Right kidney (tissue), 9 donors: ENCODE measurements at places on chromosomes 7 and 10.

DNA sequence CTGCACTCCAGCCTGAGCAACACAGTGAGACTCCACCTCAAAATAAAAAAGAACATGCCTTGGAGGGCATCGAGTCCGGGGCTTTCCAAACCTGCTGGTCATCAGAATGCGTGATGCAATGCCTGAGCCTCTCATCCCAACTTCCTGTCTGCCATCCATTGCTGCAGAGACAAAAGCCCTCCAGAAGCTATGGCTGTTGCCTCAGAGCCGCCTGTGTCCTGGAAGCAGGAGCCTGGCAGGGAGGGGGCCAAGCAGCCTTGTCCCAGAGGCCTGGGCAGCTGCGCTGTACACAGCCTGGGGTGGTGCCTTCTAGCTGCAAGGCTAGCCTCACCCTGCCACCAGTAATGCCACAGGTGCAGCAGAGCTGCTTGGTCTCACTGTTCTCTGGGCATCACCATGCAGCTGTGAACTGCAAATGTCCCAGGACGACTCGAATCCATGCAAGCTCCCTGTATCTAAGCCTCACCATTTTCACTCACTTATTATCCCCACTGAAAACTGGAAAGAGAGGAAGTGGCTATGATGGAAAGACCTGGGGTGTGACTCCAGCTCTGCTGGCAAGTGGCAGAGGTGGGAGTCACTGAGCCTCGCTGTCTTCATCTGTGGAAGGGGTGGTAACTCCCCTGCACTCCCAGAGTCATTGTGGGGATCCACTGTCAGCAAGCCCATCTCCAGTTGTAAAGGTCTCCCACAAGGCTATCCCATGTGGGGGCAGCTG is 7.0 kb downstream of the ALOX5 start:
- no peak for DNase-seq

- DNase-seq = no peak
Measured at GRCh38 chr7:95875519-95875918, 103.2 kb downstream of the DYNC1I1 start.

DNA sequence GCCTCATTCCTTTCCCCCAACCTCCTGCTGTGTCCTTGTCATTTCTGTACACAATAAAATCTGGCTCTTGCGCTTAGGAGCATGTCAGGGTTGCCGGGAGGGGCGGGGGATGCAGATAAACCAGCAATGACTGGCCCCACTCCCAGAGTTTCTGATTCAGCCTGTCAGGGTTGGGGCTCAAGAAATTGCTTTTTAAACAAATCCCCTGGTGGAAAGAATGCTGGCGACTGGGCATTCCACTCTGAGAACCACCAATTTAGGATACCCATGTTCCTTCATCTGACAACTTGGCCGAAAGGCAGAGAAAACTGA is 376.4 kb downstream of the TCERG1L start:
- DNase-seq = no peak

DNA sequence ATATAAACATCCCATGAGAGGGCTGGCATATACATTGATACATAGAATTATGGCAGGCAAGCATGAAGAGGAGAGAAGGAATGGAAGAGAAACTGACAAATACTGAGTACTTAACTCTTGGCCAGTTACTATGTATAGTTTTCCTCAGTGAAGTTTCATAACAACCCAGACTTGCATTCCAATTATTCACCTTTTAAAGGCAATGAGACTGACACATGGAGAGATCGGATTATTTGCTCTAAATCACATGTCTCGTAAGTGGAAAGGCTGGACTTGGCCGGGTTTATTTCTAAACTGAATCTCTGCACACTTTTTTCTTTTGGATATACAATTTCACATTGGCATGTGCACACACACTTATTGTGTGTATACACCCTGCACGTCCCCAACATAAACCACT is 548.3 kb downstream of the PHTF2 start:
- DNase-seq = no peak

DNA sequence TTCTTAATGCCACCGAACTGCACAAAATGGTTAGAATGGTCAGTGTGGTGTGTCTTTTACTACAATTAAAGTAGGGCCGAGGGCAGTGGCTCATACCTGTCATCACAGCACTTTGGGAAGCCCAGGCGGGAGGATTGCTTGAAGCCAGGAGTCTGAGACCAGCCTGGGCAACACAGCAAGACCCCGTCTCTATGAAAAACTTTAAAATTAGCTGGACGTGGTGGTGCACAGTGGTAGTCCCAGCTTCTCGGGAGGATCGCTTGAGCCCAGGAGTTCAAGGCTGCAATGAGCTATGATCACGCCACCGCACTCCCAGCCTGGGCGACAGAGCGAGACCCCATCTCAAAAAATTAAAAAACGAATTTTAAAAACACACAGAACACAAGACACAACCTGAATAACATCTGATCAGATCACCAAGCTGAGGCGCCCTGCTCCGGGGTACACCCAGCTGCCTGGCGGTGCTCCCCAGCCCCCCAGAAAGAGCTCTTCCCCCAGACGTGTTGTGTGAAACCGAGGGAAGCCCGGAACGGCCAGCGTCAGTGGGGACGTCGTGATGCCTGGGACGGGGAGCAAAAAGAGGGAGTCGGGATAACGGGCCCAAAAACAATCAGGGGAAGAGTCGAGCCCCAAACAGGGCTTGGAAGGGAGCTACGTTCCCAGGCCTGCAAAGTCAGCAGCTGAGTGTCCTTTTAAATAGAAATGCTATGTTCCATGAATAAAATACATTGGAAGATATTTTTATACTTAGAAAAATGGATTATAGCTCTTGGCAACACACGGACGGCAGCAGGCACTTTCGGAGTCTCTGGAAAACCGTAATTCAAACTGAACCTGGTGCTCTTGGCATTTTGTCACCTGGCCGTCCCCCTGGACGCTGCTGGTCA is 80.7 kb upstream of the PDGFA start:
- DNase-seq = no peak

GRCh38 chr7:75743455-75743859 is 4.7 kb upstream of the HIP1 start:
- no peak for DNase-seq

GRCh38 chr7:150323682-150324372 is 482 bp upstream of the ACTR3C start:
- DNase-seq = peak; percentile 53

DNA sequence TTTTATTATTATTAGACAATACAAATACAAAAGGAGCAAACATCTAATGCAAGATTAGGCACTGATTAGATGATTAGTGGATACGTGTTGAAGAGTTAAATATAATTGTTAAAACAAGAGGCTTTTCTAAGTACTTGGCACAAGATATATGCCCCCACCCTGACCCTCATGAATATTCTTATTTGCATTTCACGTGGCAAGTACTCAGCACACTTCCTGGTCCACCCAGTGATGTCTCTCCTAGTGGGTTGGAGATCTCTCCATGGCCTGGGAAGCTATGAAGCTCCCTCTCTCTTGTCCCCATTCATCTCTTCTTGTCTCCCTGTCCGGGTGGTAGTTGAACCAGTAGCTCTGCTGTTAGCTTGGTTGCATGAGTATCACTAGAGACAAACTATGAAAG is 375.3 kb downstream of the ADRA2A start:
- no peak for DNase-seq

DNA sequence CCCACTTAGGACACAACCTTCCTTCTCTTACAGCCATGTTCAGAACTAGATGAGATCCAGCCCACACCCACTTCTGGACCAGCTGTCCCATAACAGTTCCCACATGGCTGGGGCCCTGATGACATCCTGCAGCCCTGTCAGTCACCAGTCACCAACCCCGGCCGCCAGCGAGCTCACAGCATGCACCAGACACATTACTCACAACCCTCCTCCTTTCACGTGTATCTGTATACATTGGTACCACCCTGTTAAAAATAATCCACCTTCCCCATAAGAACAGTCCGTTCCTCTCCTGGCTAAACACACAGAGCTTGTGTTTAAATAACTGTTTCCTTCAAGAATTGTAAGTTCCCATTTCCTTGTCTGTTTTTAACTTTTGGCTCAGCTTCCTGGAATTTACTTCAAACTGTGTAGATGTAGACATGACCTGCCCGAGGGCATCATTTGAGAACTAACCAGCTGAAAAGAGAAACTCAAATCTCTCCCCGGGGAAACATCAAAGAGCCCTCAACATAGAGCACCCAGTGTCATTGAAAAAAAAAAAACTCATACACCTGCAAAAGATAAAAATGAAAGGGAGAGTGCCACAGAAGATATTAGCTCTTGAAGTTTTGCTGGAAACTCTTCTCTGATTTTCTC is 26.0 kb upstream of the PRLHR start:
- DNase-seq = no peak

GRCh38 chr10:80070057-80070456 is 8.4 kb upstream of the TMEM254 start:
- DNase-seq = no peak

DNA sequence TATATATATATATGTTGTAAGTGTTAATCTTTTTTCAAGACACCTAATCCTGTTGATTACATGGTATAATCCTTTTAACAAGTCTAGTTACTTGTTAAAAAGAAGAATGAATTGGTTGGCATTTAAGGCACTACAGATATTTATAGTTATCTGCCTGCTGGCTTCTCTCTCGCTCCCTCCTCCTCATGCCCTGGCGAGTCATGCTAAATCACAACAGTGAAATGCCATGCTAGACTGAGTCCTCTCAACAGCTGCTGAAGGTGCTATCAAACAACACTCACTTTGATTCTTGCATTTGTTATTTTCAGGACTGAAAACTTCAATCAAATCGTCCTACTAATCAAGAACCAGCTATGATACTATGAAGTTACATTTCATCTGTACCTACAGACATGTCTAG is 15.4 kb downstream of the NRAP start:
- DNase-seq = no peak

- DNase-seq = no peak
Measured at GRCh38 chr10:130814610-130815009, 496.9 kb downstream of the TCERG1L start.

- DNase-seq = no peak
Measured at GRCh38 chr10:100553929-100554328, 18.2 kb downstream of the HIF1AN start.

GRCh38 chr10:30825495-30825894 is 195.9 kb upstream of the LYZL2 start:
- DNase-seq = no peak

DNA sequence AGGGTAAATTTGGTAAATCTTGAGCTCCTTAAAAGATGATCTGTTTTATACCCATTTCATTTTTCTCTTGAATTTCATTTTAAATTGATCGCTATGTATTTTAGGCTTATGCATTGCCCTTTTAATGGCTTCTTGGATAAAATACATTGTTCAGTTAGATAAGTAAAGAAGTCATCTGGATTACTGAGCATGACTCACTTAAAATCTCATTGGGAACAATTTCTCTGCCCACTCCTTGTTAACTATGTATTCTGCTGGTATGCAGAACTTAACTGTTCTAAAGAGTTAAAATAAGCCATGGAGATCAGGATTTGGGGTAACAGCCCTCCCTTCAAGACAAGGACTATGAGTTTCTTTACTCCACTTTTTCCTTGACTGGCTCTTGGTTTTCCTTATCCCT is 134.2 kb downstream of the SND1 start:
- no peak for DNase-seq

DNA sequence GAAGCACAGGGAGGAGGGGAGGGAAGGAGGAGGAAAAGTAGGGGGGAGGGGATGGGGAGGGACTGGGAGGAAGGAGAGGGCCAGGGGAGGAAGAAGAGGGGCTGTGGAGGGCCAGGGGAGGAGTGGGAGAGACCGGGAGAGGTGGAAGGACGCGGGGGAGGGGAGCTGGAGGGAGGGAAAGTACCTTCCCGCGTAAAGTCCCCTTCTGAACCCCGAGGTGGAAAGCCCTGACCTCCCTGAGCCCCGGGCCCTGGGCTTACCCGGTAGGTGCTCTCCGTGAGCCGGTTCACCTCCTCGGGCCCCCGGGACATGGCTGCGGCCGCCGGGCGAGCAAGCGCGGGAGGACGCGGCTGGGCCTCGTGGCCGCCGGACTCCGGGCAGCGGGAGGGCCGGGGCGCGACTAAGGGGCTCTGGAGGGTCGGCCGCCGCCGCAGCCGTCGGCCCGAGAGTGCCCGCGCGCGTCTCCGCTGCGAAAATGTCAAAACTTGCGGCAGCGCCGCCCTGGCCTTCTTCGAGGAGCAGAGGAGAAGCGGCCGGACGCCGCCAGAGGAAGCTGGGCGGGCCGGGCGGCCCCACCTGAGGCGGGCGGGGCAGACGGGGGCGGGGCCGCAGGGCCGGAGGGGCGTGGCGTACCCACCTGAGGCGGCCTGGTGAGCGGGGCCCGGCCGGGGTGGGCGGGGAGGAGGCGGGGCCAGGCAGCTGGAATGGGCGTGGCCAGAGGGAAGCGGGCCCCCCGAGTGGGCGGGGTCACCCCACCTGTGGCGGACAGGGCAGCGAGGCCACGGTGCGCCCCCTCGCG is at the start of gene BAIAP2L1:
Gene BAIAP2L1 (minus strand): TSS at position 549 of the 799 bp plus-strand sequence. CDS start 238 bp downstream, at position 311.
- DNase-seq = peak; percentile 92

- no peak for DNase-seq
Measured at GRCh38 chr7:71996141-71996540, 416.0 kb downstream of the CALN1 start.

DNA sequence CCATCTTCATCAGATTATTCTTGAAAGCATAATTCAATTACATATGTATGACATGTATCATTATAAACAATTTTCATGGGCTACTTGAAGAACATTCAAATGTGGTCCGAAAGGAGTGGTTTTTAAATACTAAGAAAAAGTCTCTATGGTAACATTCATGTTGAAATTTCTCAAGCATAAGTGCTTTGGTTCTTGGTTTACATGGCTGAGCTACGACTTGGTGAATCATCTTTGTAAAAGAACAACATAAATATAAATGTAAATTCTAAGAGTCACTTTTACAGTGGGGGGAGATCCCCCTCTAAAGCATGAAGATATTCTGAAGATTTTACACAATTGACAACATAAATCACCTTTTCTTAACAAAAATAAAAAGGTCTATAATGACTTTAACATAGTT is 118.6 kb downstream of the MAGI2 start:
- no peak for DNase-seq

DNA sequence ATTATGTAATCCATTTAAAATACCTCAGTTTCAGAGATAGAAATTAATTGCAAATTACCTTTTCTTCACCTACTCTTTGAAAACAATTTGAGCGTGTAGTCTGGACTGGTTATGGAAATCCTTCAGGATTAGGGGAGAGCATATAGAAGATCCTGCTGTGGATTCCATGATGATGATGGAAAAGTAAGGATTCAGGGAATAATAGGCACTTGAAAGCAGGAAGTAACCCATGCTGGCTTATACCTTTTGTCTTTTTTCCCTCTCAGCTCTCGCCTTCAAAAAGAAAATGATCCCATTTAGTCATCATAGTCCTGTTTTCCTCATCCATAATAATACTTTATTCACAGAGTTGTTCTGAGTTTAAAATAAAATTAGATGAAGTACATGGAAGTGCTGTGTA is 4.4 kb downstream of the HBP1 start:
- no peak for DNase-seq

GRCh38 chr10:125881192-125881591 is at the start of gene DHX32:
DHX32 (minus strand) TSS chr10:125881292; CDS start chr10:125880824, 468 bp downstream.
- DNase-seq = no peak

- no peak for DNase-seq
Measured at GRCh38 chr10:130240409-130240808, 104.2 kb downstream of the GLRX3 start.

GRCh38 chr10:4488904-4489303 is 337.1 kb upstream of the AKR1E2 start:
- DNase-seq = no peak

GRCh38 chr10:78397786-78398185 is 364.1 kb downstream of the RPS24 start:
- DNase-seq = no peak

GRCh38 chr7:17939606-17940301 is 540 bp downstream of the SNX13 start:
- peak; percentile 90 for DNase-seq
